ENCODE measurements at places on chromosomes 6 and 20.

GRCh38 chr6:36177166-36177565 is 19.4 kb upstream of the BRPF3 start:
- no peak for DNase-seq

DNA sequence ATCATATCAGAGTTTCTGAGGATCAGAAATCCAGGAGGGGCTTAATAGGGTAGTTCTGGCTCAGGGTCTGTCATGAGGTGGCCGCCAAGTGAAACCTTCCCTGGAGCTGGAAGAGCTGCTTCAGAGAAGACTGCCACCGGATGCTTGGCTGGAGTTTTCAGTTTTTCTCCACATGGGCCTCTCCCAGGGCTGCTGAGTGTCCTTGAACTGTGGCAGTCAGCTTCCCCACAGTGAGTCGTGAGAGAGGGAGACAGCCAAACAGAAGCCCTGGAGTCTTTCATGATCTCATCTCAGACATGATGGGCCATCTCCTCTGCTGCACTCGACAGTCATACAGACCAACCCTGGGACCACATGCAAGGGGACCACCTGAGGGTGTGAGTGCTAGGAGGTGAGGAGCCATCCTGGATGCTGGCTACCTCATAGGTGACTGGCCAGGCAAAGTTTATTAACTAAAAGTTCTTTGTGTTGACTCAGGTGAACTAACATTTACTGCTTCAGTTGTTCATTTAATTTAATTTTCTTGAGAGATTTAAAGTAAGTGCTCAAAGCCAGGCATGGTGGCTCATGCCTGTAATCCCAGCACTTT is 71.5 kb downstream of the SHLD1 start:
- no peak for DNase-seq

GRCh38 chr6:127554435-127555006 is 22.5 kb upstream of the C6orf58 start:
- no peak for DNase-seq

DNA sequence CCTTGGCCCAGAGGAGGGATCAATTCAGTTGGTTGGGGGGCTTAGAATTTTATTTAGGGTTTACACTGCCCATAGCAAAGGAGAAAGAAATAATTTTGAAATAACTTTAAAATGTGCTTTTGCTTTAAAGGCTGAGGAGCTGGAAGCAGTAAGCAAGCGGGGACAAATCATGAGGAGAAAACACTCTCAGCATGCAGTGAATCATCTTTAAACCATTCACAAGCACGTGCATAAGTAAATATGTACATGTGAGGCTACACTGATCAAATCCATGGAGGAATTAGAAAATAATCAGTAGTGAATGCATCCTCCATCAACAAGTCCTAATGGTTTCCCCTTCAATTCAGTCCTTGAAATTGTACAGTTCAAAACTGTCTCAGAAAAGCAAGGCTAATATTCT is 181.0 kb downstream of the MTFR2 start:
- no peak for DNase-seq

GRCh38 chr6:156780102-156780641 is 3.0 kb downstream of the ARID1B start:
- peak; percentile 66 for DNase-seq

DNA sequence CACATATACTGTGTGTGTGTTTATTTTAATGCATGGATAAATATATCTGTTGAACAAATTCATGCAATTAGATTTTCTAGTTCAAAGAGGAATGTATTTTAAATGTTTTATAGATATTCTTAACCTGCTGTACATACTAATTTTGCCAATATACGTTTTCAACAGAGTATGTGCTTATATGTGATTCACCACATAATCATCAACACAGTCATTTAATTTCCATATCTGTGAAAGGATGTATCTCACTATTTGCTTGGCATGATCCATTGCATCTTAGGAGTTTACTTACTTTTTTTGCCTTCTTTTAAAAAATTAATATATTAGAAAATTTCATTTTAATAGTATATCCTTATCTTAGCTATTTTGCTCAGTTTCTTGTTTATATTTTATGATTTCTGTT is 902.3 kb upstream of the CITED2 start:
- no peak for DNase-seq

GRCh38 chr20:1324598-1325172 is 4.3 kb downstream of the SDCBP2 start:
- peak; percentile 33 for DNase-seq

- no peak for DNase-seq
Observed at GRCh38 chr20:59873409-59873808, 60.0 kb downstream of the SYCP2 start.

GRCh38 chr6:109236115-109237076 is 141.1 kb downstream of the CEP57L1 start:
- no peak for DNase-seq

DNA sequence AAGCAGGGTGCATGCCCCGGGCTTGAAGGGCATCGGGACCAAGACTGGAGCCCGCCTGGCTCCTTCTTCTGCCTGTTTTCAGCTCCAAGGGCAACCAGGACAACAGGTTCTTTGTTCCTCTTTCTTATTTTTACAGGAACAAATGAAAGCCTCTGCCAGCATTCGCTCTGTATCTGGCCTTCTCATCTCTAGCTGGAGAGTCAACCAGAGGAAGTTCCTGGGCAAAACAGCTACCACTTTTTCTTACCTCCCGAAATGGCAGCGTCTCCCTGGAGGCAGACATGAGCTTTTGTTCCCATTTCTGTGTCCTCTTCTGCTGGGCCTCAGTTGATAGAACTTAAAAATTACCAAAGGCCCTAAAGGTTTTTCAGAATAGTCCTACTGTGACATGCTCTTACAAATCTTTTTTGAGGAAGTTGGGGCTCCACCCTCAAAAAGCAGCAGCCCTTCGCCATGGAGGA is 74.1 kb upstream of the NAA20 start:
- peak; percentile 78 for DNase-seq

DNA sequence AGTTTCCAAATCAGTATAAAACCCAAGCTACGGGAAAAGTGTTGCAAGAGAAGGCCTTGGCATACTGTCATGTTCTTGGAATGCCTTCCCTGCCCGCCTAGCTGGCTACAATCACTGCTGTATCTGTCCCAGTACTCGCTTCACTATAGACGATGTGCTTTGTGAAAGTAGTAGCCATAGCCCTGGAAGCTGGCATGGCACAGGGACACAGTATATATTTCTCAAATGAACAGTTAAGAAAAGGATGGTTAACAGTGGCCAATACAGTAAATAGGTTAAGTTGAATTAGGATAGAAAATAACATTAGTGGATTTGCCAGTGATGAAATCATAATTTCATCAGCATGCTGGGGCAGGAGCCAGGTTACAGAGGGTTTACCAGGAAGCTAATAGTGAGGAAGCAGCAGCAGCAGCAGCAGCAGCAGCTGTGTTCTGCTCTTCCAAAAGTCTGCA is 499.3 kb downstream of the CDKAL1 start:
- DNase-seq = no peak

DNA sequence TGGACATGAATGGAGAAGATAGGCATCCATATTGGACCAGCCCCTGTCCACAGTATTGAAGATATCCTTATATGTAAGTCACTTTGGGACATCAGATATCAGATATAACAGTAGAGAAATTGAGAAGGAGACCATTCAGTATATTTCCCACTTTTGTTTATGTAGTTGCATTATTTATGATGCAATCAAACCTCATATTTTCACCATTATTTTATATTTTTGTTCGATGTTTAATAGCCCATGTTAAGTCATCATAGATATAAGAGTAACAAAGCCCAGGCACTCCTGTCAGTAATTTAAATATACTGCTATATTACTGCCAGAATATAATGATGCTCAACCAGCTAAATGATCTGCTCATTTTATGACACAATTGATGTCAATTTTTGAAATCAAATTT is 744.5 kb upstream of the EPHA7 start:
- no peak for DNase-seq

- no peak for DNase-seq
Observed at GRCh38 chr20:58071991-58072390, 156.5 kb downstream of the ANKRD60 start.

DNA sequence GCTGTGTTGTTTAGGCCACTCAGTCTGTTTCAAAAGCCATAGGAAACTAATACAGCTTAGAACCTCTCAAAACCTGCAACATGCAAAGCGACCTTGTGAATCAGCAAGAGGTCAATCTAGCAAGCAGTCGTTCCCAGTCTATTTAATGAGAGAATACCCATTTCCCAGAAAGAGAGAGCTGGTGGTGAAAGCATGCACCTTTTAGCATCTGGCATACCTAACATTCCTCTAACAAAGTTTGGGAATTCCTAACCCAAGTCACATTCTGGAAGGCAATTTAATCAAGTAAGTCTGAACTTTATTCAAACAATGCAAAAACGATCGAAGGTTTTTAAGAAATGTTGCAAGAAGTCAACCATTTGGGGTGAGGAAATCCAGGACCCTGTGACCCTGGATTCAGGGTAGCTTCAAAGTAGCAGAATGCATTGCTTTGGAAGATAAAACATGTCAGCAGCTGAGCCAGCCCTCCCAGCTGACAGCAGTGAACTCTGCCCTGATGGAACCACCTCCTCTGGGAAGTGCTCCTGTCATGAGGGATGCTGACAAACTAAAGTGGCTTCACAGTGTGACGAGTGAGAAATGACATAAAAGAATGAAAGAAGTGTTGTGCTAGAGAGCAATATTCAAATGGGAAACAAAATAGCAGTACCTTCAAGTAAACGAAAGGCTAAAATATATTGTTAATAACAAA is 104.8 kb downstream of the GMDS start:
- no peak for DNase-seq

GRCh38 chr20:35560541-35560940 is 18.7 kb downstream of the ERGIC3 start:
- no peak for DNase-seq

DNA sequence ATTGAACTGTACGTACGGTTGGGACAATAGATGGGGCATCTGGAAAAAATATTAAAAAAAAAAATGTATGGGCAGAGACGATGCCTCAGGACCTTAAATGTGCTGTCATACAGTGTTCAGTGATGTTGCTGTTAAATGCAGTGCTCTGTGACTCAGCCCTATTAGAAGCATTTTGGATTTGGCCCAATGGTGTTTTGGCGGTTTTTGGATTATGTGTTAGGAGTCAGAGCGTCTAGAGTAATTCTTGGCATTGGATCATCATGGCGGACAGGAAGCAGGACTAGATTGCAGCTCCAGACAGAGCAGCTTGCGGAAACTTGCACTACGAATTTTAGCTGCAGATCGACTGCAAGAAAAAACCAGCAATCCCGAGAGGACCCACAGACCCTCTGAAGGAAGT is 280.0 kb downstream of the SOX4 start:
- DNase-seq = no peak

DNA sequence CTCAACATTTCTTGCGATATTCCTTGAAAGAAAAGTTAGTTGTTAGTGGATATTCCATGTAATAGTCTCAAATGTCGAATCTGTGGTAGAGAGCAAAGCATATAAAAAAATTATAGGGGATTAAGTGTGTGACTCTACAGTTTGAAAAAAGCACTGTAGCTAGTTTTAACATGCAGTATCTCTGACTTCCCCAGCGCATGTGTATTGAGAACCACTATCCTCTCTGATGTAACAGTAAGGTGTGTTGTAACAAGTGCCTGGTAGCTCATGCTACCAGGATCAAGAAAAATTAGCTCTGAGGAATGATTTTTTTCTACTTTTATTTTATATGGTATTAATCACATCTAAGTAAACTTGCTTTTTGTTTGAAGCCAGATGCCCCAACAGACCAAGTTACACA is 789.2 kb downstream of the KIF16B start:
- DNase-seq = no peak

DNA sequence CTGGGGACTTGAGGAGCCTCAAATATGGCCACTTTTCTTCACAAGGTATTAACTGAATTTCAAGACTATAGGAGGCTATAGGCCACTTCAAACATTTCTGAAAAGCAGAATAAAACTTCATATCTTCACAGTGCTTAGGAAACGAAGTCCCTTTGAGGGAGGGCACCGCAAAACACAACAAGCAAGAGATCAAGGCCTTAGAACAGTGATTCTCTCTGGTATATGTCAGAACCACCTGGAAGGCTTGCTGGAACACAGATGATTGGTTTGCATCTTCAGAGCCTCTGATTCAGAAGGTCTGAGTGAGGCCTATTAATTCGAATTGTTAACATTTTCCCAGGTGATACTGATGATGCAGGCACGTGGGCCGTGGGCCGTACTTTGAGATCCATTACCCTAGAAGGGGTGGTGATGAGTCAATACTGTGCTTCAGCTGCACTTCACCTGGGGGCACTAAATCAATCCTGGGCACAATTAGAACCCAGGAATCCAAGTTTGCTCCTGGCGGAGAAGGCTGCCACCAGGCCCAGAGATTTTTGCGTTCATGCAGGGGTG is 10.7 kb downstream of the SUN5 start:
- DNase-seq = no peak

DNA sequence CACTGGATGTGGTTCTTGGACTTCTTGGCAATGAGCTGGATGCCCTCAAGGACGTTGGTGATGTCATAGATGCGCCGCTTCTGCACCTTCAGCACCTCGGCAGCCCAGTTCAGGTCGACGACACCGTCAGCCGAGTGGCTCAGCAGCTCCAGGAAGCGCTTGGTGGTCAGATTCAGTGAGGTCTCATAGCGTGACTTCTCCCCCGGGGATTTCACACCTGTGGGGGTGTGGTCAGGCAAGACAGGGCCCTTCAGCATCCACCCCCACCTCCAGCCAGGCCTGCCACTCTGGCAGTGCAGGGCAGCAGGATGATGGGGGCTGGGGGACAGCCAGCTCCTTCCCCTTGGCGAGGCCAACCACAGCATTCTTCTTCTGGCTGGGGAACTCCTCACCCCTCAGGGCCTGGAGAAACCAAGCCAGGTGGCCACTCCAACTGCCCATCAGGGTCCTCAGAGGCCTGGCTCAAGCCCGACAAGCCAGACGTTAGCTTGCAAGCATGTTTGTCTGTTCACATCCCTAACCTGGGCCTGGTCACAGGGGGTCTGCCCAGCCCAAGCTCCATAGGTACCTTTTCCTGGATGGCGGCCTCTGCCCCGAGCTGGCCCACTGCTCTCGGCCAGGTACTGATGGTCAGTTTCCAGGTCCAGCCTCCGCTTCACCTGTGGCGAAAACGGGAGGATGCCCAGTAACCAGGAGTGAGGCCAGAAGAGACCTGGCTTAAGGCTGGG is 5.7 kb upstream of the NECAB3 start:
- no peak for DNase-seq

DNA sequence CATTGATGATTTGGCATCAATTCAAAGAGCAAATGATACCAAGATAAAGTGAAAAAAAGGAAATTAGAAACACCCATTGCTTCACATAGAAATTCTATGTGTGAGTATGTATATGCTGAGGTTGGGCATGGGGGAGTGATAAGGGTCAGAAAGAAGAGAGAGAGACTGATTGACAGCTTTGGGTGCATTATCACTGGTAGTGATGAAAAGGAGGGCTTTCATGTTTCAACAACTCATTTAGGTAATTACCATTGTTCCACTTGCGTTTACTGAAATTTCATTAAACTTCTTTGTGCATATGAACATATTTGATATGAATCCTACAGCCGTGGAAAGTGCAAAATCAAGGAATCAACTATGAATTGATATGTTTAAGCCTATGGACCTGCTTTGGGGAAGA is 84.7 kb downstream of the ADGRB3 start:
- no peak for DNase-seq

DNA sequence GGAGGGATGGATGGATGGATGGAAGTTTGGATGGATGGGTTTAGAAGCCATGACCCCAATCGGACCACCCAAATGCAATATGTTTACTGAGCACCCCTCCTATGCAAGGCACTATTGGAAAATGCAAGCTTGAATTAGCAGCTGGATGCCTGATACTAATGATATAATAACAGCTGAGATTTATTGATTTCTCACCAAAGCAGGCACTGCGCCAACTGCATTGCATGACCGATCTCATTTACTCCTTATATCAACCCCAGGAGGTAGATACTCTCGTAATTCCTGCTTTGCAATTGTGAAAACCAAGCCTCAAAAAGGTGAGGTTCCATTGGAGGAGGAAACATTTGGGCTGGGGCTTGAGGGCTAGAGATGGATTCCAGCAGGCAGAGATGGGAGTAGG is 89.7 kb downstream of the KCNB1 start:
- DNase-seq = no peak

All from inflammatory macrophage (primary cell).